ENCODE measurements at places on chromosomes 1 and 21. TPM values are rescaled to one million over a fixed set of nuclear protein-coding genes. Genes with fewer than 3 reads are reported as not detected.

GRCh38 chr1:227043755-227044154 is 103.7 kb downstream of the COQ8A start:
- DNase-seq, result no peak

DNA sequence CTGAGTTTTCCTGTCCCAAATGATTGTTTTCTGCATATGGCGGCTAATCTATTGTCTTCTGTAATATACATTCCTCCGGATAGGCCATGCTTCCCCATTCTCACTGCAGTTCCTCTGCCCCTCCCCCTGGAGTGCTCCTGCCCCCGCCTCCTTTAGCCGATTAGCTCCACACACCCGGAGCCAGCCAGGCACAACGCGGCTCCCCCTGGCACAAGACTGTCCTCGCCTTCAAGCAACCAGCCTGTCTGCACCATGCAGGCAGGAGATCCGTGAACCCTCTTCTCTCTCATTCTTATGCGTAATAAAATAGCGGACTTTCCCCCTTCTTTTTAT is 18.0 kb downstream of the SERTAD4 start:
- no peak for DNase-seq

DNA sequence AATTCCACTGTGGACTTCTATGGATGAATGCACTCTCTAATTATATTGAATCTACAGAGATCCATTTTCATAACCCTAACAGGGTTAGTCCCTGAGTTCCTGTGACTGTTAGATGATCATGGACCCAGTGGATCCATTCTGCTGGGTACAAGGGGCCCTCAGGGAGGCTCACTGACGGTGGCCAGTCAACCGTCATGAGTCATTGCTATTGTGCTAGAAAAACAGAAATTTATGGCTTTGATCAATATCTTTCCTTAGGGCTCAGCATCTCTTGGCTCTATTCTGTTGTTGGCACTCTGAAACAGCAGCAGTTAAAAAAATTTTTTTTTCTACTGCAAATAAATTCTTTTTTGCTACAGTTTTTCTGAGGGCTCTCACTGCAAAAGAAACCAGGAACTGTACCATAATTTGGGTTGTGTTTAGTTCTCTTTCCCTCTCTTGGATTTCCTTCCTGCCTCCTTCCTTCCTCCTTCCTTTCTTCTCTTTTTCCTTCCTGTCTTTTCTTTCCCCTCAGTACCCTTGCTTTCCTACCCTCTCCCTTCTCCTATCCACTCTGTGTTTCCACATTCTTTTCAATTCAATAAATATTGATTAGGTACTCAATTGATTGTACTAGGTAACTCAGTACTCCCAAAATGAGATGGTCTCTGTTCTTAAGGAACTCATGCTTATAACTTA is 49.5 kb downstream of the UTP25 start:
- DNase-seq, result no peak

The VSIG8 gene
- not detected for total RNA-seq

The CAPN9 gene
- total RNA-seq, result not detected
